ENCODE measurements at places on chromosomes 11 and 22.

GRCh38 chr11:85109141-85109540 lies 518.0 kb downstream of the DLG2 start:
- no peak for DNase-seq

GRCh38 chr11:2268729-2269600 lies 1.4 kb downstream of the ASCL2 start:
- DNase-seq, result peak; percentile 21

DNA sequence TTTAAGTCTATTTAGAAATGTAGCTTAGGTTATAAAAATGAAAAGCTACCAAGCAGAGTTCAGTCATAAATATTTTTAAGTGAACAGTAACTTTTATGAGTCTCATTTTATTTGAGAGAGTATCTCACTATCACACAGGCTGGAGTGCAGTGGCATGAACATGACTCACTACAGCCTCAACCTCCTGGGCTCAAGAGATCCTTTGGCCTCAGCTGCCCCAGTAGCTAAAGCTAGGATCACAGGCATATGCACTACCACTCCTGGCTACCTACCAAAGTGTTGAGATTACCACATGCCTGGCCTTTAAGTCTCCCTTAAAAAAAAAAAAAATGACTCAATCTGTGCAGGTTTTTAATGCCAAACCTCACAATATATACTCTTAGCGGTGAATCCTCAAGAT lies 34.7 kb upstream of the CLNS1A start:
- DNase-seq, result no peak

- no peak for DNase-seq
These were observed 712 bp downstream of the IL2RB start for GRCh38 chr22:37148742-37149665.

- DNase-seq, result no peak
These were observed 11.3 kb downstream of the HTATIP2 start for GRCh38 chr11:20374741-20375300.

DNA sequence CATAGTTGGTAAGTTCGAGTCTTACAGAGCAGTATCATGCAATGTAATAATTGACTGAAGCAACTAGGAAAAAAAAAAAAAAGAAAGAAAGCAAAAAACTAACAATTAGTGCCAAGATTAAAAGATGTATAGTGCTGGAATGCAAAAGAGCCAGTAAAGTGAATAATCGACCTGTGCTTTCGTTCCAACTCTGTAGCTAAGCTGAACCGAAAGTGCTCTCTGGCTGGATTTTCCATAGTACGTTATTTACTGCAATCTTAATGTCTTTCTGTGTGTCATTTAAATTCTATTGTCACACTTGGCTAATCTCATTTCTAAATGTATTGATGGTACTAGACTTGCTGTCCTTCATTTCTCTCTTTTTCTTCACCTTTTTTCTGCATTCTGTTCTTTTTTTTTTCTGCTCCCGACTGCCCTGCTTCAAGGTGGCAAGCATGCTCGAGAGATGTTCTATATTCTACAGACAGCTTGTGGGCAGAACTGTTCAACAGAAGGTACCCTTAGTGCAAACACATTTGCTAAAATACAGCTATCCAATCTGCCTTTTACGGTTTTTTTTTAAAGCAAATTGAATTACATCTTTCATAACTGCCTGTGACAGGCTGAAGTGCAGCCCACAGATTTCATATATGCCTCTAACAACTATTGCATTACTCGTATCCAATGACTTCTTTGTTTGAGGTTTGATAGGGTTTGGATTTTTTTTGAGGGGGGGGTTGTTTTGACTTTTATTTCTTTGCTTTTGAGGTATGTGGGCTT lies 204.2 kb upstream of the MTNR1B start:
- DNase-seq, result no peak

DNA sequence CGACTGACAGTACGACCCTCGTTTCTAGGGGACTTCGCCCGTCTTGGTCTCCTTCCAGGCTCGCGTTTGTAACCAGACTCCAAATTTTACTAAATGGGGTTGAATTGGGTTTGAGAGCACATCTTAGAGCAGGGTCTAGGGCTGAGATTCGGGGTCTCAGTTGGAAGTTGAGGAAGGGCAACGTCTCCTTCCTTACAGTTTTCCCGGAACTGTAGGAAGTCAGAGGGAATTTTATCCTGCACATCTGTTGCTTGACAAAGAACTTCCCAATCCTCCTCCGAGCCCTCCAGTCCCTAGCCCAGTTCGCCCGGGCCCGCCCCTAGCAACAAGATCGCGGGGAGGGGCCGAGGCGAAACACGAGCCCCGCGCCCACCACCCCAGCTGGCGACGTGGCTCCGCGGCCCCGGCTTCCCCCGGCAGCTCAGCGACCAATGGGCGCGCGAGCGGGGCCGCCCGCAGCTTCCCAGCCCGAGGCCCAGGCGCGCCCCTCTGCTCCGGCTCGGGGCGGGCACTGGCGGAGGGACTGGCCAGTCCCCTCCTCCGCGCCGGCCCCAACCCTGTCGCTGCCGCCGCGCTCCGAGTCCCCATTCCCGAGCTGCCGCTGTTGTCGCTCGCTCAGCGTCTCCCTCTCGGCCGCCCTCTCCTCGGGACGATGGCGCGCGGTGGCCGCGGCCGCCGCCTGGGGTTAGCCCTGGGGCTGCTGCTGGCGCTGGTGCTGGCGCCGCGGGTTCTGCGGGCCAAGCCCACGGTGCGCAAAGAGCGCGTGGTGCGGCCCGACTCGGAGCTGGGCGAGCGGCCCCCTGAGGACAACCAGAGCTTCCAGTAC lies at the start of gene RCN1:
Gene RCN1 (plus strand): TSS at position 530 of the 826 bp plus-strand sequence. CDS start 123 bp downstream, at position 653.
- DNase-seq, result no peak

DNA sequence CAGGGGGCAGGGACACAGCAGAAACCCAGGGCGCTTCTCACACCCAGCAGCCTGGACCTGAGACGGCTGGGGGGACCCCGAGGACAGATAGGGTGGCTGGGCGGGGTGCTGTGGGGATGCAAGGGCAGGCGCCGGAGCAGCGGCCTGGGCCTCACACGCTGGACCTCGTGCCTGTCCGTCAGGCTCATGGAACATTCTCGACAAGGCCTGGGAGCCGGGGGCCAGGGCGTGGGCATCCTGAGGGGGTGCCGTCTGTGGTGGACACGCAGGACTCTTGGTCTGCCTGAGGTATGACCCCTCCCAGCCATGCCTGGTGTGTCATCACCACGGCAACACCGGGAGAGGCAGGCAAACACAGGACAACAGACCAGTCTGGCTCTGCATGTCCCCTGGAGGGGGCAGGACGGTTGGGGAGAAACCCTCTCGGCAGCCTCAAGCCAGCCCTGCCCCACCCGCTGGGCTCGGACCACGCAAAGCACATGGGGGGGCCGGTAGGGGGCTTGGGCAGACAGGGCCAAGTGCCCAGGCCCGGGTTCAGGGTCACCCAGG lies 21.4 kb downstream of the MRPL23 start:
- DNase-seq, result no peak

GRCh38 chr11:117220568-117220967 lies 11.3 kb downstream of the PCSK7 start:
- DNase-seq, result no peak

- no peak for DNase-seq
These were observed 2286.3 kb upstream of the RAG2 start for GRCh38 chr11:38884145-38884865.

DNA sequence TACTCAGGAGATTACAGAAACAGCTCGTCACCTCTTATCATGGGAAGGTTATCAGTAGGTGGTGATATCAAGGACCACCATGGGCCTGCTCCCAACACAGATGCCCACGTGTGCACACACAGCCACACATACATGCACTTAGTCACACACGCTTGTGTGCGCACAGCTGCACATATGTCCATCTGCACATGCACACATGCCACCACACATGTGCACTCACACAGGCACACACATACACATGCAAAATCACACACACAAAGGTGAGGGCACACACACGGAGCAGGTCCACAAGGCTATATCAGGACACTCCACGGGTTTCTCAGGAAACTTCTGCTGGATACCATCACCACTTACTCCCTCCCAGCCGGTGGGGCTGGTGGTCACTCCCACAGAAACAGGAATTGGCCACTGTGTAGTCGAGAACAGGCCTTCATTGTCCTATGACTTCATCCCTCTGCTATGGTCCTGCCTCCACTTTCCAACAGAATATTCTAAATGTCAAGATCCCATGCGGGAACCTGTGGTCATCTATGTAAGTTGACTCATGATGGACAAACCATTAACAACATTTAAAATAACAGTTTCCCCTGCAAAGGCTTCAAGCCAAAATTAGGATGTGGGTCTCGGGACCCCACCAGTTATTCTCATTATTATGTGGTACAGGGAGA lies 2.2 kb downstream of the C11orf24 start:
- no peak for DNase-seq

DNA sequence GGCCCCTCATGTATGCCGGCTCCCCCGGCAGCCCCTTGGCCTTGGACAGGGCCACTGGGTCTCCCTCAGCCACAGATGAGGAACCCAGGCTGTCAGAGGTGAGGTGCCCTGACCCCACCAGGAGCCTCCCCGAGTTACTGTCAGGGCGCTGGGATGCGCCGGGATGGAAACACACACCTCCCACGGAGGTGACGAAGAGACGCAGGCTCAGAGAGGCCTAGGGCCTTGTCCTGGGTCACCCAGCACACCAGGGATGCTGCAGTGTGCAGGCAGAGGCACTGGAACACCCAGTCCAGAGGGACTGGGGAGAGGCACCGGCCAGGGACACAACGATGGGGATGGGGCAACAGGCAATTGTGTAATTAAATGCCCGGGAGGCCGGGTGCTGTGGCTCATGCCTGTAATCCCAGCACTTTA lies 81.2 kb upstream of the PRR5 start:
- no peak for DNase-seq

DNA sequence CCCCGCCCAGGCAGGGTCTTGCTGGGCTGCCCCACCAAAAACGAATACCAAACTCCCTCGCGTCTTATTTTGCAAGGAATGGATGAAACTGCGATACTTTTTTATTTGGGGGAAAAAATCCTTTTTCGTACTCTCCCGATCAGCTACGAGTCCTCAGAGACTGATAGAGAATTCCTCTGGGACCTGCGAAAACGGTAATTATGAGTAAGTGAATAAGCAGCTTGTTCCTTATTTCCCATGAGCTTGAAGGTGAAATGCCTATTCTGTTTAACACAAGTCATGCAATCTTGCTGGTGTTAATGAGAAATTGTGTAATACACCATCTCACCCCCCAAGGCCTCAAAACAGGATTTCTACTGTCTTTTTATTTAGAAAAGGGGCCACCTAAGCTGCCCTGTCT lies 5.5 kb downstream of the GRK3 start:
- no peak for DNase-seq

DNA sequence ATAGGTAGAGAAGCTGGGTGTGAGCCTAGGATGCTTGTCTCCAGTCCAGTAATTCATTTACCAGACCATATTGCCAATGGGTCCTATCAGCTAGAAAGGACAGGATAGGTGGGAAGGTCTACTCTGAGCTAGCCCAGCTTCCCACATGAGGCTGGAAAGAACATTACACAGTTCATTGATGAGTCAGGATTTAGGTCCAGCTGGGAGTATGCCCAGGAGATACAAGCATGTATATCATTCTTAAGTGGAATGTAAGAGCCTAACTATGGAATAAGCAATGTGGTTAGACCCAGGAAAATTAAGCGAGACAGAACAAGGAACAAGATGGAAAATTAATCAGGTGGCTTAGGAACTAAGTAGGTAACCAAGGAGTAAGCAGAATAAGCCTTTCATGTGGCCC lies 59.0 kb upstream of the TBCEL start:
- DNase-seq, result no peak

DNA sequence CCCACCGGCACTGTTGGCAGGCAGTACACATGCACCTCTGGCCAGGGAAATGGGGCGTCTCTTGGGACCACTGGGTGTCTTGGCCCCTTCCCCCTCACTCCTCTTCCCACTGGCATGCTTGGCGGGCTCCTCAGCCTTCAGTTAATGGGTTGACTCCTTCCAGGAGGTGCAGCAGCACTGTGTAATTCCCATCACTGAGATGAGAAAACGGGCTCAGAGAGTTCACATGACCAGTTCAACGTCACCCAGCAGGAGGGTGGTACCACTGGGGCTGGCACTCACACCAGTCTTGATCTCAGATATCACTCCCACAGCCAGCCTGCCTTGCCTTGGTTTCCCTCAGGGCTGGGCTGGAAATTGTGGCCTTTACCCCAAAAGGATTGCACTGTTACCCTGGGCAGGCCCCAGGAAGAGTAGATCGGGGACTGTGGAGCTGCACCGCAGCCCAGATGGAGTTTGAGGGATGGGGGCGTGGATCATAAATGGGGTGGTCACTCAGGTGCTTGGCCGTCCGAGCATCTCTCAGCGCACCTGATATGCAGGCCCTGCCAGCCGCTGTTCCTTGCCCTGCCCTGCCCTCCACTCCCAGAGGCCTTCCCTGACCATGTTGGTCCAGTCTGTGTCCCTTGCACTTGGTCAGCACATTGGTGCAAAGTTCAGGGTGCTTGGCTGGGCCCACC lies 16.9 kb downstream of the CAPN5 start:
- DNase-seq, result no peak

- no peak for DNase-seq
These were observed 423 bp upstream of the RTN3 start for GRCh38 chr11:63680834-63681320.

- DNase-seq, result no peak
These were observed 194.7 kb downstream of the OR4A47 start for GRCh38 chr11:48683226-48683720.

GRCh38 chr11:44596525-44597276 lies 31.2 kb downstream of the CD82 start:
- DNase-seq, result no peak

- no peak for DNase-seq
These were observed 4.2 kb downstream of the CCND1 start for GRCh38 chr11:69644962-69645675.

DNA sequence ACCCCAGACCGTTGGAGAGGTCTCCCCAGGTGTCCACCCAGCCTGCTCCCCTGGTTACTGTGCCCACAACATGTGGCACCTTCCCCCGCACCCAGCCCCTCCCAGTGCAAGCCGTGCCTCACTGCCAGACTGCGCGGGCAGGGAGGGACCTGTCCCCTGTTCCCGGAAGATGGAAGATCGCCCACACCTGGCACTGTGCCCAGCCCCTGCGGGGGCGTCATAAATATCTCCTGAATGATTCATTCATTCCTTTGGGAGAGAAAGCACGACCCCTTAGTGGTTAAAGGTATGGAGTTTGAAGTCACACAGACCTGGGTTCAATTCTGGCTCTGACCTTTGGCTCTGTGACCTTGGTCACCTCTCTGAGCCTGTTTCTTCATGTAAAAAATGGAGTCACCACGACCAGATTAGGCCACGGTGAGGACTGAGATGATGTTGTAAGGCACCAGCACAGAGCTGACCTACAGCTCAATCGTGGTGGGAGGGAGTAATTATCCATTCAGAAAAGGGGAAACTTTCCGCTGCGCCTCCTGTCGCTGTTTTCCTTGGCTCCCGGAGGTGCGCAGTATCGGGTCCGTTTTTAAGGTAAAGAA lies 497 bp upstream of the SYT12 start:
- no peak for DNase-seq

- DNase-seq, result no peak
These were observed 16.3 kb downstream of the OR2AG2 start for GRCh38 chr11:6755303-6755952.

GRCh38 chr22:43325176-43325575 lies 18.0 kb downstream of the SCUBE1 start:
- no peak for DNase-seq

Data from stimulated activated CD8-positive, alpha-beta memory T cell treated with anti-CD3 and anti-CD28 coated beads, Interleukin-7, amount 100 ng/mL, for 1 hour (primary cell).